ENCODE measurements at places on chromosomes 11 and 22.

- DNase-seq, result no peak
These were observed 286.8 kb downstream of the BLID start for GRCh38 chr11:121829159-121829643.

DNA sequence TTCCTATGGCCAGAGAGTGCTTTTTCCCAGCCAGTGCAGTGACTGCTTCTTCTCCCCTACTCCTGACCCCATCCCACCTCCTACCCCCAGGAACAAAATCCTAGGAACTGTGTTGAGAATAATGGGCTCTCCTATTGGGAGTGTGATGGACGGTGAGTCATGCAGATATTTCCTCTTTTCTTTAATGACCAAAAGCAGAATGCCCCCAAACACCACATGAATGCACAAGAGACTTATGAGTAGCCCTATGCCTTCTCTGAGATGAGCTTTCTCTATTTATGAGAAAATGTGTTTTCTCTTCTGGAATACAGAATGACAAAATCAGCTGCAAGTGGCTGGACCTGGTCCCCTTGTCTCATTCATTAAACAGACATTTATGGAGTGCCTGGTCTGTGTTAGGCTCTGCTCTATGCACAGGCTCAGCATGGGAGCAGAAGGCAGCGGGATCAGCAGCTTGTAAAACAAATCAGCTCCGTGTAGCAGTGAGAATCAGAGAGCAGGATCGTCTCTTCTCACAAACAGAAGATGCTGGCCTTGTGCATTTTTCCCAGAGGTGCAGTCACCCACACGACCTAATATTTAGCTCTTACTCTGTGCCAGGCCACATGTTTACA, 47.5 kb upstream of the GALNT18 start:
- DNase-seq, result no peak

DNA sequence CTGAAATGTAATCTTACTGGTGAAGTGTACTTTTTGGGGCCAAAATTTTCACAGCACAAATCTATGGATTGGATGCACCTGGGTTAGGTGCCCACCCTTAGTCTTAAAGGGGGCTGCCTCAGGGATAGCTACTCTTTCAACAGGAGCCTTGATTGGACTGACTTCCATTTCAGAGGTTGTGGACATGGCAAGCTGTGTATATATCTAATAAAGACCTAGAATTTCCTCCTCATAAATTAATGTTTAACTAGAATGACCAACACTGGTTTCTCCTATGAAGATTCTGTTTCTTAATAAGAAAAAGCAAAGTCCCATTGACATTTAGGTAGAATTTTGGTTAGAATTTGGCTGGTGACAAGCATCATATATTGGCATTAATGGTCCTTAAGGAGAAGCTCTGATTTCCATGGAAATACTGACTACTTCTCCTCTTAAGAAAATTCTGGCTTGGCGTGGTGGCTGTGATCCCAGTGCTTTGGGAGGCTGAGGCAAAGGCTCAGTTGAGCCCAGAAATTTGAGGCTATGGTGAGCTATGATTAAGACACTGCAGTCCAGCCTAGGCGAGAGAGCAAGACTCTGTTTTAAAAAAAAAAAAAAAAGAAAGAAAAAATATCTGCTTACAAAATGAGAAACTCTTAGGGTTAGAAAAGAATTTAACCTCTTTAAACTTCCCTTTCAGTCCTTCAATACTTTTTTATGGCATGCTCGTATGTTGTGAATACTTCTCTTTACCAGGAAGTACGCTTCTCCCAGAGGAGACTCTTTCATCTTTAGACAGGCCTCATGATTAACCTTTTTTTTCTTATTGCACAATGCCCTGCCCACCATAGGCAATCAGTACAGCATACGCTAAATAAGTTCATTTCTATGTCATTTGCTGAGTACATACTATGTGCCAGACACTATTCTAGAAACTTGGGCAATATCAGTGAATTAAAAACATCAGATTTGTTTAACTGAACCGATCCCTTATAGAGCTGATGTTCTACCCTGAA, 77.2 kb downstream of the PRR5L start:
- no peak for DNase-seq

- no peak for DNase-seq
These were observed 9.9 kb downstream of the SUN2 start for GRCh38 chr22:38745676-38746460.

DNA sequence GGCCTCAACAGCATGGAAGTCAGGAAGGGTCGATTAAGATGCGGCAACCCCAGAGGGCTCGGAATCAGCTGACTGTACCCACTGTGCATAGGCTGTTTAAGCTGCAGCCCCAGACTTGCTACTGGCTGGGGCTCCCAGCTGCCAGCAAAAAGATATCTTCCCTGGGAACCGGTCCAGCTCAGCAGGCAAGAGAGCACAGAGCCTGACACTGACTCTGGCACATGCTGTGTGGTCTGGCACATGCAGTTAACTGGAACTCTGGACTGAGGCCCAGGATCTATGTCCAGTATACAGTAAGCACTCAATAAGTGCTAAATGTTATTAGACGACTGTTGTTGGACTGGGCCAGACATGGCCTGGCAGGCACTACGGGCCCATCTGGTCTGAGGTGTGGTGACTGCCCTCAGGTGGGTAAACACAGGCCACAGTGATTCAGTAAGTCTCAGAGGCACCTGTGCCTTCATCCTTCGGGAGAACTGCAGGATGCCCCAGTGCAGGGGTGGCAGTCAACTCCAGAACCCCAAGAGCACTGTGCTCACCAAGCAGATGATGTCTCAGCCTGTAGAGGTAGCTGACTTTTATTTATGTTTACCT, 87.6 kb downstream of the LARGE1 start:
- no peak for DNase-seq

GRCh38 chr11:2398664-2399355, 1.7 kb upstream of the TSSC4 start:
- no peak for DNase-seq

GRCh38 chr11:26335903-26336302, 4.0 kb downstream of the ANO3 start:
- DNase-seq, result no peak

DNA sequence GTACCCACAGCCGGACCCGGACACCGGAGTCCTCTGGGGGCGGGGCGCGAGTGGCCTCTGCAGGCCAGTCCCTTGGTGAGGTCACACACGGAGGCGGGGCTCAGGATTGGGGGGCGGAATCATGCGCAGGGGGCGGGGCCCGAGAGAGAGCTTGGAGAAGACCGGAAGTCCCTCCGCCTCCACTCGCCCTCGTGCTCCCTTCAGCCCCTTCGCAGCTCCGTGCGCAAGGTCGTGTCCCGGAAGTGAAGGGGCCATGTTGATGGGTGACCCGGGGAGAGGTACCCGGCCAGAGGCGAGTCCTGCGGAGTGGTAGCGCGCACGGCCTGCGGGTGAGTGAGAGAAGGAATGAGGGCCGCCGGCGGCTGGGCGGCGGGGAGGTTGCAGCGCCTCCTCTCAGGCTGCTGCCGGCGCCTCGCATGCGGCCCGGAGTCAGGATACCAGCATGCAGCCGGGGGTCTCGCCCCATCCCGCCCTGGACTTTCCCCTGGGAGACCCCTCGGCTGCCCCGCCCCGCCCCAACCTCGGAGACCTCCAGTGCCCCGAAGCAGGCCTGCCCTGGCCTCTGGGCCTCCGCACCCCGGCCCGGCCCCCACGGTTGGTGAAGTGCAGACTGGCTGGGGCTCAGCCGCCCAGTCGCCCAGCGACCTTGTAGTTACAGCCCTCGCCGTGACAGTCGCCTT, at the start of gene MIEF1:
MIEF1 (plus strand) TSS at position 182 of the 680 bp plus-strand sequence. CDS start 9,005 bp downstream, outside the sequence.
- DNase-seq, result peak; percentile 91

DNA sequence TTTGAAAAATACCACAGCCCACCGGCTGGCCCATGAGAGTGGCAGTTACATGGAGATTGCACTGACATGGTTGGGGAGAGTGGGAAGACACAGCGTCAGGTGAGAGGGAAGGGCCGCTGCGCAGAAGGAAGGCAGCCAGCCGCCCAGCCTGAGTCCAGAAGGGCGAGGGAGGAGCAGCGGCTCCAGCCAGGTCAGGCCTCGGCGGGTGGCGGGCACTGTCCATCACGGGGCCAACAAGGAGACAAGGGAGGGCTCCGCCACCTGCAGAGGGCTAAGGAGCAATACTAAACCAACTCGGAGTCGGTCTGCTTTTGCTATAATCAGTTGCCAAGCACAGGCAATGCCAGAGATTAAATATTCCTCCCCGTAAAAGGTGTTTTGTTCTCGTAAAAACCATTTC, 384.5 kb downstream of the TBC1D22A start:
- no peak for DNase-seq

DNA sequence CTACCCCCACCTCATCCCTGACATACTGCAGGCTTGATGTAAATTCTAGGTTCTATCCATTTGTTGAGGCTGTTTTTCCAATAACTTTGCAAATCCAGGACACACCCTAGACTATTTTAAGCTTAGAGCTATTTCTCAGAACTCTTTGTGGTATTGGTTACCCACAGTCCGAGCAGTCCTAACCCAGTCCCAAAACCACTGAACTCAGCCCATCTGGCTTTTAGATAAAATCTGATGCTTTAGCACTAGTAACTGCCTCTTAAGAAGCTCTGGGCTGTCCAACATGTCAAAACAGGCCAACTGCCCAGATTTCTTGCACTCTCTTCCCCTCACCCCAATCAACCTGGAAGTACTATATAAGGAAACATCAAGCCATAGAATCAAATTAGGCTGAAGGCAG, 344.4 kb upstream of the CADM1 start:
- no peak for DNase-seq

DNA sequence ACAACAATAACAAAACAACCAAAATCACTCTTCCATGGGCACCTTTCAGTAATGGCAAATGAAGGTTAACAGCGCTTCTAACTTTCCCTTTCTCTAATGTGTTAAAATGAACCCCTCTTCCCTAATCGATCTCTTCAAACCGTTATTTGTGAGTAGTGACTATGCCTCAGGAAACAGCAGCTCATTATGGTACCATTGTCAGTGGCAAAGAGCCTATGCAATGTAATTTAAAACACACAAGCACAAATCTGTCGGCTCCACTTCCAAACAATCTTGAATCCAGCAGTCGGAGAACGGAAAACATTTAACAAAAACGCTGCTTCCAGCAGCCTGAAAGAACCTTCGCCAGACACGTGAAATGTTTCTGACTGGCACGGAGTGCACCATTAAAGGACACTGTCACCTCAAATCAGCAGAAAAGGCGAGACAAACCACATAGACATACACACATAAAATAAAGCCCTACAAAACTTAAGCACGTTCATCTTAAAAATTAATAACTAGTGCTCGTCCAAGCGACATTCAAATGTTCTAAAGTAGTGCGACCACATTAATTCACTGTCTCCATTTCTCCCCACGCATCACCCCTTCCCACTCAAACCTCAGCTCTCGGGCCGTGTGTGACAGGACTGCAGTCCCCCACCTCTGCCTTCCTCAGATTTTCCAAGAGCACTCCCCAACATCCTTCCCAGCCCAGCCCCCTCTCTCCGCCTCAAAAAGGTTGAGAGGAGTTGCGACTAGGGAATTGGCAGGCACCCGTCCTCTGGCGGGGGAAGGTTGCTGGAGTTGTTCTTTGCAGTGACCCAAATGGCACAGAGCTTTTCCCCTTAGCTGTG, 748 bp downstream of the RAB30 start:
- no peak for DNase-seq

DNA sequence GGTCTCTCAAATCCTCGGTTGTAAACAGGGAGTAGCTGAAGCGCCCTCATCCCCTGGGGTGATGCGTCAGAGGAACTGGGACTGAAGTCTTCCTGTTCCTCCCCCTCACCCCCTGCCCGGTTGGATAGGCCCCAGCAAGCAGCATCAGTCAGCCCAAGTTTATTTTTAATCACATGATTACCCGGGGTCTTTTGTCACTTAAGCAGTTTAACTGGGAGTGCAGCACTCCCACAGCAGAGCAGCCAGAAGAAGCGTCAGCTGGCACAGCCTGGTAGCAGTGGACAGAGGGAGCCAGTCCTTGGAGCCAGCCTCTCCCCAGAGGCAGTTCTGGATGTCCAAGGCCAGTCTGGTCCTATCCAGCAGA, 342.1 kb downstream of the CTTN start:
- no peak for DNase-seq

- peak; percentile 4 for DNase-seq
These were observed 734 bp downstream of the SNU13 start for GRCh38 chr22:41687901-41688364.

DNA sequence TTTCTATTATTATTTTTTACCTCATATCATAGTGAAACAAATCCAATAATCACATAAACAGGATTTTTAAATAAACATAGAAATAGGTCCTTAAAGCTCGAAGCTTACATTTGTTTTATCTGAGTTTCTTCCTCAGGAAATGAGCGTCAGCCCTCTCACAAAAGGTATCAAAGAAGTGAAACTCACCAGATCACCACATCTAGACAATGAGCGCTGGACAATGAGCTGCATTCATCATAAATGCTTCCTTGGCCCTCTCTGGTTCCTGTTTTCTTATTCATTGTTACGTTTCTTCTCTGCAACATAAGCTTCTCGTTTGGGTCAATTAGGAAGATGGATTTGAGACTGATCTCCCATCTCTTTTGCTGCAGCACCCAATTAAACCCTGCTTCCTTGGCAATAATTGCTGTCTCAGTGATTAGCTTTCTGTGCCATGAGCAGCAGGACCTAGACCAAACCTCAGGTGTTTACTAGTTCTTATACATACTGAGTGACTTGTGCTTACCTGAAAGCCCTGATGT, 649.9 kb upstream of the LUZP2 start:
- DNase-seq, result no peak

All from CD4-positive, alpha-beta T cell treated with Interleukin-1 beta for 1 hour (primary cell).